Vagina (tissue), 2 donors: ENCODE measurements at places on chromosomes 5 and 9.

DNA sequence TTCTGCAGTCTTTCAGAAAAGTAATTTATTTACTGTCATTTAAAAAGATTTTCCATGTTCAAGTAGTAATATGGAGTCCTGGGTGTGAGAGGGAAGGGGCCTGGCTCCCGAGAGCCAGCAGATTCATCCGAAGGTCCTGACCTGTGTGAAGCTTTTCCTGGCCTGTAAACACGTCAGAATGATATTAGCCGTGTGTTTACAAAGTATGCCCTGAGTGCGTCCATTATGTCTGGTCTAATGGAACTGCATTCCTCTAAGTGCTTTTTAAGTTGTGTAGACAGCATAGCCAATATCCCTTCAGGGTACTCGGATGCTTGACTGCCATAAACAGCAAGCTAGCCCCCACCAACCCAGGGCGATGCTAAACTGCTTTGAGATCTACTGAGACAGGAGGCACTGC lies 495.2 kb downstream of the AGTPBP1 start:
- DNase-seq, result no peak

DNA sequence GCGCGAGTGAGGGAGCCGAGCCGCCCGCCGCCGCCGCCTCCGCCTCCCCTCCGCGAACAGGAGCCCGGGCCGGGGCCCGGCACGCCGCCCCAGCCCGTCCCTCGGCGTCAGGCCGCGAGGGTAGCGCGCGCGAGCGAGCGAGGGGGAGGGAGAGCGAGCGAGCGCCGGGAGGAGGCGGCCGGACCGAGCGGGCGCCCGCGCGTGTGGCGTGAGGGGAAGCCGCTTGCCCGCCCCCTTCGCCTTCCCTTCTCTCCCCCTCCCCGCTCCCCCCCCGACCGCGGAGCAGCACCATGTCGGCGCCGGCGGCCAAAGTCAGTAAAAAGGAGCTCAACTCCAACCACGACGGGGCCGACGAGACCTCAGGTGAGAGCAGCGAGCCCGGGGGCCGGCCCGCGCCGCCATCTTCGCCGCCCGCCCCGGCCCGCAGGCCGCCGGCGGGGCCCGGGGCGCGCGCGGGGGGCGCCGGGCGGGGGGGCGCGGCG lies 312 bp downstream of the SET start:
- no peak for DNase-seq

- DNase-seq, result no peak
These were observed 200.6 kb downstream of the ARL15 start for GRCh38 chr5:54109626-54110330.

- no peak for DNase-seq
These were observed 14.7 kb downstream of the CD74 start for GRCh38 chr5:150397782-150398721.

DNA sequence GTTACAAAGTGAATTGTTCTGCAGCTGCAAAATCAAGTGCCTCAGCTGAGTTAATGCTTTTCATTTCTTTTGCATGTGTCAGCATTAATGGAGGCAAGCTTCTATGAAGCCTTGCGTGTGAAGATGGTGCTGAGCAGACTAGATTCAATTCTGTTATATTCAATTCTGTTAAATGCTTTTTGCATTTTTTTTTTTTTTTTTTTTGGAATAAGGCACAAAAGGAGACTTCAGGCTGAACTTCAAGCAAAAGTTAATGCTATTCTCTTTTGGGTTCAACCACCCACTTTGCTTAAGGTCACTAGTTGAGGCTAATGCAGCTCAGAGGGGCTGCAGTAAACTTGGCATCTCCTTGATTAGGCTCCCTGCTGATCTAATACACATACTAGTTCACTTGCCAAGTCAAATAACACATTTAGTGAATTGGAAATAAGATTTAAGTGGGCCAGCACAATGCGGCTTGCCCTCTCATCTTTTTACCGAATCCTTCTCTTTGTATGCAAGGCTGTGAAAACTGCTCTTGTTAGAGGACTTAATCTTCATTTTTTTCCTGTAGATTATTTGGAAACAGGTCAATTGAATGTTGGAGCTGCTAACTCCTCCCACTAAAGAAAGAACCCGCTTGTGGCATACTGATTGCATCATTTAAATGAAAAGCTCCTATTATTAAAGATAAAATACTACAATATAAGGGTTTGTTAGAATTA lies 1020.2 kb downstream of the NR2F1-AS1 start:
- DNase-seq, result no peak

GRCh38 chr5:155368490-155368889 lies 354.9 kb downstream of the KIF4B start:
- DNase-seq, result no peak

DNA sequence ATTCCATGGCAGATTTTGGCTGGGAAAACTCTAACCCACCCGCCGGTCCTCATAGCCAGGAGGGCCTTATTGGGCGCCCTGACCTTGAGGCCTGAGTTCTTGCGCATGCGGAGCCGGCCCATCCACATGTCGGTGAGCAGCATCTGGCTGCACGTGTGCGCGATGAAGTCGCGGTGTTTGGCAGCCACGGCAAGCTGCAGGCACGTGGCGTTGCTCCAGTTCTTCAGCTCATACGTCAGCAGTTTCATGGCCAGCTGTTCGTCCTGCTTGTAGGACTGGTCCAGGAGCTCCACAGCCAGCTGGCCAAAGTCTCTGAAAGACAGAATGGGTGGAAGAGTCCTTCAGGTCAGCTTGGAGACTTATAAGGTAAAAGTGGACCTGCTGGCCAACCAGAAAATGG lies 204.3 kb upstream of the KLF9 start:
- no peak for DNase-seq

DNA sequence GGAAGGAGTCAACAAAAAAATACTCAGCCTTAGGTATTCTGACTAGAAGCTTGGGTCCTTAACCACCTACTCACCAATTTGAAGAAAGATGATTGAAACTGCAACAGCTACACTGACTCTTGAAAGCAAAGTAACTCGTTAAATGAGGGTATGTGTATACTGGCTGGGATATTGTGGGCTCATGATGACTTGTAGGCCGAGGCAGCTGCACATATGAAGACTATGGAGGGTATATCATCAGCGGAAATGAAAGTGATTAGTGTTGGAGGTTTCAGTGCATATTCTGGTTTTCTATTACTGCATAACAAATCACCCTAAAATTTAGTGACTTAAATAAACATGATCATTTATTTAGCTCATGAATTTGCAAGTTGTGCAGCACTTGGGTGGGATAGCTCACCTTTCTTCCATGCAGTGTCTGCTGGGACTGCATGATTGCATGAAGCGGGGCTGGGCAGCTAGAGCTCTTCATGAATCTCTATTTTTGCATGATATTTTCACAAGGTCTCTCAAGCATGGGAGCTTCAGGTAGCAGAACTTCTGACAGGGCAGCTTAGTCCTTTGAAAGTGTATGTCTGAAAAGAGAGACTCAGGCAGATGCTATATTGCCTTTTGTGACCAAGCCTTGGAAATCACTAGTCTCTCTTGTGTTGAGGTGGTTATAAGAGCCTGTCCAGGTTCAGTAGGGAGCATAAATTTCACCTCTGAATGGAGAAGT lies 96.1 kb upstream of the CDKN2B start:
- DNase-seq, result no peak

- DNase-seq, result no peak
These were observed 57.4 kb downstream of the GCNT1 start for GRCh38 chr9:76516350-76516749.

DNA sequence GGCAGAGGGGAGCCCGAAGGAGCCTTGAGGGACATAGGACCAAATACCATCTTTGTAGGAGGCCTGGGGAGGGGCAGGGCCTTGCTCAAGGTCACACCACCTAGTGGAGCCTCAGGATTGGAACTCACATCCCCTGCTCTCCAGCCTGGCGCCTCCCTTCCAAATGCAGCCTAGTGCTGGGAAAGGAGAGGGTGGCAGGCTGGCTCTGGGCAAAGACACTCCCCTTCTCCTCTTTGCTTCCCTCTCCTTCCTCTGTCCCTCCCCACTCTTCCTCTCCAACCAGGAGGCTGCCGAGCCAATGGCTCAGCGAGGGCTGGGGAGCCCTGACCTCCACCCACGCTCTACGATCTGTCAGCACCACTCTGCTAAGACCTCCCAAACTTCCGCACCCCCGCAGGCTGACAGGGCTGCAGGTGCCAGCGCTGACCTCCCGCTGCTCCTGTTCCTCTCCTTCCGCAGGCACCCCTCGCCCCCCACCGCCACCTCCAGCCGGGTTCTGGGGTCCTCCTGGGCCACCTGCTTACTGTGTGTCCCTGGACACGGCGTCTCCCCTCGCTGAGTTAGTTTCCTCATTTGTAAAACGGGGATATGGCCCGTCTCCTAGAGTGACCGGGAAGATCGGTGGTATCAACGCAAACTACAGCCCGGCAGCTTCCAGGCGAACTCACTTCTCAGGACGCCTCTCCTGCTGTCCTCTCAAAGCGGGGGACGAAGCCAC lies 52.9 kb downstream of the C9orf50 start:
- no peak for DNase-seq

- DNase-seq, result no peak
These were observed 59.4 kb upstream of the DNAH5 start for GRCh38 chr5:14003936-14004335.

- no peak for DNase-seq
These were observed 64.1 kb downstream of the BARX1 start for GRCh38 chr9:93891050-93891449.

DNA sequence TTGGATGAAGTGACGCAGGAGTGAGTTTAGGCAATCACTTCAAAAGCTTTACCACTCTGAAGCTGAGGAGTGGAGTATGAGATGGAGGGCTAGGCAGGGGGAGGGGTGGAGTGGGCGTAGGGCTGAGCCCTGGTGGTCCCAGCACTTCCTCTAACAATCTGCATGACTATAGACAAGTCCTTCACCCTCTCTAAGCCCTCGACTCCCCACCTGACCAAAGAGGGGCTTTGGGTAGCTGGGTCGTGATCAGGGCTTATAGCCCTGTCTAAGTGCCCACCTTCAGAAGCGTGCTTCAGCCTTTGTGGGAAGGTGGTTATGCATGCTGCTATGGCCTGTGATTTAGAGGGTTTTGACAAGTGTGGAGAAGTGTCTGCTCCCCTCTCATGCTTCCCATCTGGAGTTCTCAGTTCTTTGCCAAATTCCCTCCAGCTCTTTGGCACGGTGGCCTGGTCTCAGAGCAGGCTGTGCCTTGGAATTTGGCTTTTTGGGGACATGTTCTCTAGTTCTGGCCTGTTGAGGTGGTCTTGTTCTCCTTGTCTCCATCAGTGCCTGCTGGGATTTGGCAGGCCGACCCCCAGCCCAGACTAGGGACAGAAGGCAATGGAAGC lies 53.0 kb downstream of the ACTBL2 start:
- no peak for DNase-seq

DNA sequence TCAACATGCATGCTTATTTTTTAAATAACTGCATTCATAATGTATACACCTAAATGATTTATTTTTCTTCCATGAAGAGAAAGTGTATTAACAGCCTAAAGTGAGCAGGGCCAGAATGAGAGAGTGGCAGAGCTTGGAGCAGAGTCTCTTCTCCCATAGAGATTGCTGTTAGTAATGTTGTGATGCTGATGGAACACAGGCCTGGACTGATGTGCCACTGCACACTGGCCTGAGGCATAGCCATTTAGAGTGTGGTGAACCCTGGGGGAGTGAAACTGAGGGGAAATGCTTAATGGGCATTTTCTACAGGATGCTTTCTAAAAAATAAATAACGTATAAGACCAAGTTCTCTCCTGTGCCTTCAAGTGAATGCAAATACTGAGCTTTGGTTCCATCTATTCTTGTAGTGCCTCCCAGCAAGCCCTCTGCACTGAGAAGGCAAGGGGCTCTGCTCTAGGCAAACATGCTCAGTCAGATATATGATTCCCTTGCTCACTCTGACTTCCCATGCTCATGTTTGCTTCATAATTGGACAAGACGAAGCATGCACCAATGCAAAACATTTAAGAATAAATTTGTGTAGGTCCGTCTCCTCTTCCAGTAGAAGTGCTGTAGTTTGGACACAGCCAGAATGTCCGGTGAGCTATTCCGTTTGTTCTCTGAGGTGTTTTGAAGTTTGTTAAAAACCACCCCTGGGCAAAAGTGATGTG lies 185.7 kb downstream of the PBX3 start:
- DNase-seq, result no peak

DNA sequence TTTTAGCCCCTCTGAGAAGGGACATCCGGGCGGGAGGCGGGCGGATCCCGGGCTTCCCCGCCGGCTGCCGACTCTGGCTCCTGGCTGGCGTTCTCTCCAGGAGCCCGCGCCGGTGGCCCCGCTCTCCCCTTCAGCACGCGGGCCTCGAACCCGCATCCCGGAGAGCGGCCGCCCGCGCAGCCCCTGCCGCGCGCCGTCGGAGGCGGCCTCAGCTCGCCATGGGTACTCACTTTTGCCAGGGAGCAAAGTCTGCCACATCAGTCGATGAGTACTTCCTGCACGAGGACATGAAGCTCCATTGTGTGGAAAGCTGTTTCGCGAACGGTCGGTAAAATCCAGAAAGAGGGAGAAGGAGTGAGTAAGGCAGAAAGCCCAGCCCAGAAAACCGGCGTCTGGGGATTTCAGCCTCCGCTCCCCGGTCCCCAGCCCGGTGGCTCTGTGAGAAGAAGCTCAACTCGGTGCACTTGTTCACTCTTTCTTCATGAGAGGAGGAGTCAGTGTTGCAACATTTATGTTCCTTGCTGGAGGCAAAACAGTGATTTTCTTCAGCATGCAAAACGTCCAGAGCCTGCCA lies at the start of gene PRLR:
Gene PRLR (minus strand): TSS at position 450 of the 574 bp plus-strand sequence. CDS start 140,867 bp downstream, outside the sequence.
- no peak for DNase-seq

DNA sequence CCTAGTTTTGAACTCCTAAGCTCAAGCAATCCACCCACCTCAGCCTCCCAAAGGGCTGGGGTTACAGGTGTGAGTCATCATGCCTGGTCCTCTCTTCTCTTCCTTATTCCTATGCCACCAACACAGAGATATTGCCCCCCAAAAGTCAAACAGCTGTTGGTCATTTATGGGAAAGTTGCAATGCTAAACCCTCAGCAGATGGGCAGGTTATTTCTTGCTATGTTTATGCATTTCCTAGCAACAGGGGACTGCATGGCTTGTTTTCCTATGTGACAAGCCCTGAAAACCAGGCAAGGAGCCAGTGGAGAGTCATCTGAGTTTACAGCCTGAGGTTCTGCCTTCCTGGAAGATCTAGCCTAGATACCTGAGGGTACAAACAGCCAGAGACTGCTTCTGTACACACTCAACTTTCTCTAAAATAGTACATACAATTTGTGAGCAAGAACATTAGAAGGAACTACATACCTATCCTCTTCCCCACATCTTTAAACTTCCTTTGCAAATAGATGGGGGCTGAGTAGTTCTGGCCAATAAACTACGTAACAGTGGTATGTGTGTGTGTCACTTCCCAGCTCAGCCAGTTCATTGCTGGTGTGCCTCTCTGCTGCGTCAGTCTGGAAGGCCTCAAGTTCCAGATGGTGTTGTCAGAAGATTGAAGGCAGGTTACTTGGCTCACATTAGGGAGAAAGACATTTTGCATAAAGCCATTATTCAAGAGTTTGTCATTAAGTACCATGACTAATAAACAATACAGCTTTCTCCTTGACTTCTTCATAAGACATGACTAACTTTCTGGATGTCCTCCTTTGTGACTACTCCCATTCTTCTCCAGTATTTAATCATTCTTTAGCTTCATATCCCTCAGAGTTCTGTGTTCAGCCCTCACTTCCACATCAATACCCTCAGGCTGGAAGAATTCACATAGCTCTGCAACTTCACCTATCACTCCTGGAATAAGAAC lies 65.3 kb downstream of the CSNK1A1 start:
- DNase-seq, result no peak

- DNase-seq, result no peak
These were observed 80.7 kb downstream of the VCAN start for GRCh38 chr5:83552275-83552674.
